ENCODE measurements at places on chromosomes 5 and 9.

DNA sequence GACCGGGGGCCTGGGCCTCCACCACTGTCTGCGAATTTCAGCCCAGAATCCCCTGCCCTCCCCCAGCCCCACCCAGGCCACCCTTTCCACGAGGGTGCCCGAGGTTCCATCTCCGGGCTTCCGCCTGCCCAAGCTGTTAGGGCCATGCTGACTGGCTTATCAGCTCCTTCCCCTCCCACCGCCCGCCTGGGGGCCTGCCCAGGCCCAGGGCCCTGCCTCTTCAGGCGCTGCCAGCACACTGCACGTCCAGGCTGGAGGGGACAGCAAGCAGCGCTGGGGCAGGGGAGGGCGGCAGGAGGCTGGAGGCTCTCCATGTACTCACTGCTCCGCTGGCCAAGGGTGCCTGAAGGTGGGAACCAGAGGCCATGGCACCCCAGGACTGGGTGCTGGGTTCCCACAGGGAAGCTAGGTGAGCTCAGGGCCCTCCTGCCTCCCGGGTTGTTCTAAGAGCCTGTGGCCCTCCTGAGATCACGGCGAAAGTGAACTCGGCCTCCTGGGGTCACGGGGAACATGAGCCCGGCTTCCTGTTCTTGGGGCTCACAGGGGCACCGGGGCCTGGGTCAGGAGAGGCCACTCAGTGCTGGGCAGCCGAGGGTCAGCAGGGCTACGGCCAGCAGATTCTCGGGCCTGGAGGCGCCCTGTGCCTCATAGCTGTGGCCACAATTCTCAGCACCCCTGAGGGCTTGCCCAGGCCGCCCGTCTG lies 57.7 kb upstream of the EGFL7 start:
- no peak for DNase-seq

DNA sequence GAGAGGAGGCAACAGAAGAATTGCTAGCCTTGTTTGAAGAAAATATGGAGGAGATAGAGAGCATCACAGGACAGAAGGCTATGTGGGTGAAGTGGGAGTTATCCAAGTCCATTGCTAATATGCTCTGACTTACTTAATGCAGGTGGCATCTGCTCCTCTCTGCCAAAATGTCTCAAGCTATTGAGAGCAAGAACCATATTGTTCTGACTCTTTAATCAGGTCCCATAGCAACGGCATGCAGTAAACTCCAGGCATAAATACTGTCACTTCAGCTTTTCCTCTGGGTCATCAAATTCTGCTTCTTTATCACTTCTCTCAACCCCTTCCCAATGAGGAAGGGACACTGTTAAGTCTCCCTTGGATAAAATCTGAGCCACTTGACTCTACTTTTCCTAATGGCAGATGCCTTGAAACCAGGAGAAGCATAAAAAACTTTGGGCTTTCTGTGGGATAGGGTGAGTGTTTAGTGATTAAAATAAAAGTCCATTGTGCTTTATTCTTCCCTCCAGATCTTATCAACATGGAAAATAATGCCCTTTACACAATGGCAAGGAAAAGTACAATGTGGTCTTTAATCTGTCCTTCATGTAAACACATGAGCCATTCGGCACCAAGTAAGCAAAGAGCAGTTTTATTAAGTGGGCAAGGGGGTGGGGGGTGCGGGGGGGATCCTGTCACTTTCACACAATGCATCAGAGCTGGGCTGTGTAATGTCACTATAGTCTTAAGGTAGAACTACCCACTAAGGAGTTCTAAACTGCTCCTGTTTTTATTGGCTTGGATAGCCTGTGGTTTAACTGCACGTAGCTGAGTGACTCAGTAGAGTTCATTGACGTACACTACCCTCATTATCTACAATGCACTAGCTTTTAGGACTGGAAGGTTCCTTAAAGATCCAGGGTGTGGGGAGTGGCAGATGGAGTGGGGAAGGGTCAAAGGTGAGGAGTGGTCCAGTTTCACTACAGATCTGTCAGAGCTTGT lies 71.0 kb upstream of the TARS1 start:
- DNase-seq = no peak

GRCh38 chr5:101717721-101718120 lies 578.4 kb downstream of the SLCO4C1 start:
- DNase-seq = no peak

GRCh38 chr9:16407617-16408016 lies 462.9 kb downstream of the BNC2 start:
- DNase-seq = no peak

- no peak for DNase-seq
Measured at GRCh38 chr5:85375525-85375924, 990.8 kb upstream of the EDIL3 start.

- no peak for DNase-seq
Measured at GRCh38 chr5:100424017-100424416, 111.2 kb upstream of the FAM174A start.
